ENCODE measurements at places on chromosomes 7 and 10. TPM values are rescaled to one million over a fixed set of nuclear protein-coding genes. Genes with fewer than 3 reads are reported as not detected.

MACROH2A2 gene
- not detected for total RNA-seq

BMPER gene
- 1.1 TPM for total RNA-seq

ATE1 gene
- 42.4 TPM for total RNA-seq

MRPL43 gene
- total RNA-seq = 48.1 TPM

SPAG6 gene
- not detected for total RNA-seq

RET gene
- 0.17 TPM for total RNA-seq

TSPAN15 gene
- 86.2 TPM for total RNA-seq

DNAJB9 gene
- 58.2 TPM for total RNA-seq

HOXA13 gene
- not detected for total RNA-seq

AGAP5 gene
- 1.8 TPM for total RNA-seq

FAM25A gene
- total RNA-seq = not detected

BLVRA gene
- total RNA-seq = 22.8 TPM

SFTPA1 gene
- total RNA-seq = not detected

SFTPD gene
- total RNA-seq = not detected

AKR1B1 gene
- total RNA-seq = 25.7 TPM

LRMDA gene
- total RNA-seq = 26.9 TPM

AKR1B15 gene
- not detected for total RNA-seq

SMO gene
- total RNA-seq = 1.5 TPM

LRIT1 gene
- not detected for total RNA-seq

CPA4 gene
- 0.54 TPM for total RNA-seq

NUP205 gene
- total RNA-seq = 33.2 TPM

TMEM176A gene
- not detected for total RNA-seq

ABCB4 gene
- total RNA-seq = not detected

DKK1 gene
- 9.6 TPM for total RNA-seq

TAS2R5 gene
- total RNA-seq = 0.11 TPM

GIMAP4 gene
- total RNA-seq = 389 TPM

NODAL gene
- not detected for total RNA-seq

TUBAL3 gene
- not detected for total RNA-seq

ASZ1 gene
- total RNA-seq = not detected

NPFFR1 gene
- total RNA-seq = not detected

ANKRD30A gene
- total RNA-seq = not detected

SHTN1 gene
- 0.65 TPM for total RNA-seq

THAP5 gene
- total RNA-seq = 16.8 TPM

SLC16A9 gene
- not detected for total RNA-seq

CDC123 gene
- total RNA-seq = 148 TPM

MKLN1 gene
- total RNA-seq = 19.7 TPM

SNCG gene
- 153 TPM for total RNA-seq

BMPR1A gene
- total RNA-seq = 0.98 TPM
